ENCODE measurements at places on chromosomes 12 and 14.

DNA sequence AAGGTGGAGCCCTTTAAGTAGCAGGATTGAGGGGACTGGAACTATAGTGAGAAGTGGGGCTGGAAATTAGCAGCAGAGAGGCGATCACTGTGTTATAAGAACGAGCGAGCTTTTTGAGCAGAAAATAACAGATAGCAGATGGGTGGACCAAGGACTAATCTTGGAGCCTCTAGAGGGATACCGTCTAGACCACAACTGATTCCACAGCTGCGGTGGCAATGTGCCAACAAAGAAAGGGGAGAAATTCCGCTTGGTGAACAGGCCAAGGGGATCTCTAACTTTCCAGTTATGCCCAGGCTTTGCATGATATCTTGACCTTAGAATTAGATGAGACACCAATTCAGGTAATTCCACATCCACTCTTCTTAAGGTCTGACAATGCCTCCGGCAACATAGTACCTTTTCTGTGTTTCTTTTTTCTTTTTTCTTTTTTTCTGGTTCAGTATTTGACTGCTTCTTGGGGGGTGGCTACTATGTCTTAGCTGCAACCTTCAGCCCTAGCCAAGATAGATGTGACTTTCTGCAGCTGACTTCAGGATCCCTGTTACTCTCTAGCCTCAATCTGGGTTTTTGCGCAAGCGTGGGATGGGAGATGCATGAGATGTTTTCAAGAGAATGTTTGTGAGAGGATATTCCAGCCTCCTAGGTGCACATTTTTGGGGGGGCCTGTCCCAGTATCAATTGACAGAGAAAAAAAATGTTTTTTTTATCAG lies 143.4 kb upstream of the CPSF6 start:
- DNase-seq, result no peak

DNA sequence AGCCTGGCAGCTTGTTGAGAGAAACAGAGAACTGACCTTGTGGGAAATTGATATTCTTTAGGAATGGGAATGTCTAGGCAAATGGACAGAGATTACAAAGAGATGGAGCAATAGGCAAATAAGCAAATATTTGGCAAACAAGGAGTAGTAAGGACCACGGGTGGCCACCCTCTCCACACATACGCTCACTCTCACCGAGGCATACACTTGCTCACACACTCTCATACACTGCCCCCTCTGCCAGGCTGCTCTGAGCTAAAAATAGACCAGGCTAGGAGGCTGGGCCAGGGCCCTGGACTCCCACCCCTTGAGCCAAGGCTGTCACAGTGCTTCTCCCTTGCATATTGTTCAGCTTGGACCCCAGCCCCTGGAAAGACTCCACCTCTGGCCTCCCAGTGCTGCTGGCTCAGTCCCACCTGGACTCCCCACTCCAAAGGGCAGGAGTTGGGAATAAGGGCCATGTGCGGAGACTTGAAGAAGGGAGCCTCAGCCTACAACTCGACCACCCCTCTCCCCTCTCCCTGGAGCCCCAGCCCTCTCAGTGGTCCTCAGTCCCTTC lies 1.1 kb downstream of the PPP1R1A start:
- DNase-seq, result no peak

DNA sequence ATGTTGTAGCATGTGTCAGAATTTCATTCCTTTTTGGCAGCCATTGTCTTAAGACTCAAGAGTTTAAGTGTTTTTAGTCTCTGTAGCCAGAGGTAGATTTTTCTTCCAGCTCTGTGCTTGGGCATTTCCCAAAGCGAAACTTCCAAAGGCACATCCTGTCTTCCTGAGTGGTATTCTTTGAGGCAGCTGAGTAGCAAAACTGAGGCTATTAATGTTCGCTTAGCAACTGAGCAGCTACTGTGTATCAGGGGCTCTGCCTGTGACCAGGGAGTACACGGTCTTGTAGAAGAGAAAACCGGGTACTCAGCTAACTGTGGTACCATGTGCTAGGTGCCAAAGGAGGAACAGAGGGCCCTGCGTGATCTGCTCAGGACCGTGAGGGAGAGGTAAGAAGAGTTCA lies 52.0 kb downstream of the ETV6 start:
- no peak for DNase-seq

GRCh38 chr12:106582641-106583230 lies at the start of gene RFX4:
TSS of gene RFX4 (plus strand) at chr12:106583004. CDS start at chr12:106583321, 317 bp downstream.
- no peak for DNase-seq

- DNase-seq, result no peak
Observed at GRCh38 chr14:37622231-37622923, 26.9 kb downstream of the TTC6 start.

DNA sequence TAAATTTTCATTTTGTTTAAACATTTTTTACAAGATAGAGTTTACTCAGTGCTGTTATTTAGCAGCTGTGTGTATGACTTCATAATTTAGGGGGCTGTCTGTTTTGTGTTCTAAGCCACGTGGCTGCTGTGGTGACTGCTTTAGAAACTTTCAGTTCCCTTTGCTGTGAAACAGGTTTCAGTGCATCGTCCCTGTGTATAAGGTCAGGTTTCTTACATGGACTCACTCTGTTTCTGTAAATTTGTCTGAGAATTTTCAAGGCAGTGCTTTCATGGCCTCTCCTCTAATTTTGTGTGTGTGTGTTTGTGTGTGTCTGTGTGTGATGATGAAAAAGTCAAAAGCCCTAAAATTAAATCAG lies 32.4 kb downstream of the BICD1 start:
- no peak for DNase-seq

All from stimulated activated CD8-positive, alpha-beta memory T cell treated with anti-CD3 and anti-CD28 coated beads, Interleukin-15, amount 100 ng/mL, for 1 hour (primary cell).